ENCODE measurements at places on chromosomes 5 and 9.

DNA sequence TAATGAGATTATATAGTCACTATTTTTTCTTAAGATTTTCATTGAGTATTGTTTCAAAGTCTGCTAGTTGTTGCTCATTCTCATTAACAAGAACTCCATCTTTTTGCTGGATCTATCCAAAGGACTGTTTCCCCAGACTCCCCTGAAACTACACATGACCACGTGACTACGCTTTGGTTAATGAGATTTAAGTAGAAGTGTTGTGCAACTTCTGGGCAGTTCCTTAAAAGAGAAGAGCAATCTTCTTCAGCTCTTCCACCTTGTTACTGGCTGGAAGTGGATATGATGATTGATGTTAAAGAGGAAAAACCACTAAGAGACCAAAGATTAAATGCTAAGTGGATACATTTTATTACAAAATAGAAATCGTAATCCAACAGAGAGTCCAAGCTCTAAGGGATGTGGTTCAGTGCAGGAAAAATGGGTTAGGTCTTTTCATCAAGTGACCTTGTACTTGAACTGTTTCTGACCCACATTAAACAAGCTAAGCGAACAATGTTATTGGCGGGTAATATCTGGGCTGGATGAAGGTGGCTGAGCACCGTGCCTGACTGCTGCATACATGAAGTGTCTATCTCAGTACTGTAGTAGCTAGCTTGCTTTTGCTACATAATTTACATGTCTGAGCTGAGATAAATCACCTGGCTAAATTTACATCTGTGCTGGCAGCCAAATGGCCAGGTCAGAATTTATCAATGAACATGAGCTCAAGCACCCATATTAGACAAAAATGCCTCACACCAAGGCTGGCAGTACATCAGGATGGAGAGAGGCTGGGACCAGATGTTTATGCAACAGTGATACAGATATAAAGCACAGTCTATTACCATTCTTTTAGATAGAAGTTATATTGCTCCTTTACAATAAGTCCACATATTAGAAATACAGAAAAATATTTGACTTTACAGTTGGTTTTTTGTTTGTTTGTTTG, 7.5 kb upstream of the CTNNAL1 start:
- no peak for DNase-seq

- no peak for DNase-seq
These were observed 2.9 kb downstream of the NR2F1 start for GRCh38 chr5:93585767-93586385.

DNA sequence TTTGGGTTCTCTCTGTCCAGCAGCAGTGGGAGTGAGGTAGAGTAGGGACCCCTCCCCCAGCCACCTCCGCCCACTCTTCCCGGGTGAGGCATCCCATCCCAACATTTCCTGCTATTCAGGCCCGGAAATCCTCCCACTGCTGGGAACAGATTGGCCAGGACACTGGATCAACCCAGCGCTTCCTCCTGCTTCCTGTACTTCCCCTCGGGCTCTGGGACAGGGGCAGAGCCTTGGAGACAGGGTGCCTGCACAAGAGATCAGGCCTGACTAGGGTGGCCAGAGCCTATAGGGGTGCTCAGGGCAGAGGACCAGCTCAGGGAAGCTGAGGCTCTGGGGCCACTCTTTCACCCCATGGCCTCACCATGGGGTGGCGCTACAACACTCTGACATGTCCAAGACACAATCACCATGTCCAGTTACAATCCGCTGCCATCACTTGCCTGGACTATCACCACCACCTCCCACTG, 14.5 kb downstream of the SH2D3C start:
- peak; percentile 35 for DNase-seq

GRCh38 chr5:127571314-127572131, 54.1 kb downstream of the PRRC1 start:
- DNase-seq = no peak

- DNase-seq = no peak
These were observed 90.9 kb downstream of the THBS4 start for GRCh38 chr5:80125962-80126480.

- DNase-seq = no peak
These were observed 5.0 kb upstream of the PPP2R2B start for GRCh38 chr5:146883511-146883910.

- DNase-seq = no peak
These were observed 96.8 kb upstream of the MAP1B start for GRCh38 chr5:72010430-72010829.

- DNase-seq = no peak
These were observed 22.2 kb upstream of the CEP78 start for GRCh38 chr9:78213712-78214111.

DNA sequence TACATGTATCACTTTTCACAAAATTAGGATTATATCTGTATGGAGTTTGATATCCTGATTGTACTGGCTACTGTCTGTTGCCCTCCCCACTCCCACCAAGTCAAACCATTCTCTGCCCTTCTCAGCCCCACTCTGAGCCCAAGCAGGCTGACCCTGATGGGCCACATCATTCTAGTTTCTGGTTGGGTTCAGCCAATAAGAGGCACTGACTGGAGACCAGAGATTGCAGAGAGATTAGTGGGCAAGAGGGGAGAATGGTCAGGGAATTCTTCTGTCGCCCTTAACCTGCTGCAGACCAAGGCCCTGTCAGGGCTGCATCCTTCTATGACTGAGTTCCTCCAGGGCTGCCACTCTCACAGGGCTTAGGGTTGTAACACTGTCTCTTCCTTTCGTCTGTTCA, 2.7 kb downstream of the HSPB3 start:
- DNase-seq = no peak

GRCh38 chr5:164013077-164013670, 507.8 kb downstream of the MAT2B start:
- peak; percentile 75 for DNase-seq

DNA sequence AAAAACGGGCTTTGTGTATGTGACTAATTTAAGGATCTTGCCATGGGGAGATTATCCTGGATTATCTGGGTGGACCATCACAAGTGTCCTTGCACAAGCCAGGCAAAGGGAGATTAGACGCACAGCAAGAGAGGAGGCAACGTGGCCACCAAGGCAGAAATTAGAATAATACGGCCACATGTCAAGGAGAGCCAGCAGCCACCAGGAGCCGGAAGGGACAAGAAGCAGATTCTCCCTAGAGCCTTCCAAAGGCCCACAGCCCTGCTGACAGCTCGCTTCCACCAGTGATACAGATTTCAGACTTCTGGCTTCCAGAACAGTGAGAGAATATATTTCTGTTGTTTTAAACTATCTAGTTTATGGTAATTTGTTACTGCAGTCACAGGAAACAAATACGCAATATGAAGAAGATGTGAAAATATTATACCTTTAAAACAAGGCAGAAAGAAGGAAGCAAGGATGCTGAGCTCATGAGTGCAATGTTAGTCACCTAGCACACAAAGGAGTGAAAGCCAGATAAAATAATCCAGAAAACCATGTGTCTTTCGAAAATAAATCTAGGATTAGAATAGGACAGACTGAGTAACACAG, 28.7 kb upstream of the F2RL1 start:
- no peak for DNase-seq

DNA sequence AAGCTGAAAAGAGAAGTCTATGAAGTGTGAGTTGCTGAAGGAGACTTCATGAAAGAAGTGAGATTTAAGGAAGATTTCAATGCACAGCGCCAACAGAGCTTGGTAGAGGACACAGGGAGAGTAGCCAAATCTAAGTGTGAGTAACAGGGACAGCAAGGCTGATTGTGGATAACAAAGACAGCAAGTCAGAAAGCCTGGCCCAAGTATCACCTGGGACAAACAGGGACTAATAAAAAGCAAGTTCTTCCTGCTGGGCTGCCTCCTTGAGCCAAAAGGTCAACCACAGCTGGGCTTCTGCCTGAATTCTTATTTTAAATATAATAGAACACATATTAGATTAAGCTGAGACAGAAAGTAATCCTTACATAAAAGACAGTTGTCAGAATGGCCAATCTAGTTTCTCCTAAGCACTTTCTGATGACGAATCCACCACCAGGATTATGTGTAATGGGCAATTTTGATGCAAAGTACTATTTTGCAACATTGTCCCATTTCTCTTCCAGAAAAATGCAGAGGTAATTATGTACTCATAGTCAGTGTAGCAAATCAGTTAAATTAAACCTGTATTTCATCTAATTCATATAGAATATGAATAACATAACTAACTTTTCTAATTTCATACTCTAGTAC, 73.8 kb downstream of the MAPKAP1 start:
- DNase-seq = peak; percentile 22

DNA sequence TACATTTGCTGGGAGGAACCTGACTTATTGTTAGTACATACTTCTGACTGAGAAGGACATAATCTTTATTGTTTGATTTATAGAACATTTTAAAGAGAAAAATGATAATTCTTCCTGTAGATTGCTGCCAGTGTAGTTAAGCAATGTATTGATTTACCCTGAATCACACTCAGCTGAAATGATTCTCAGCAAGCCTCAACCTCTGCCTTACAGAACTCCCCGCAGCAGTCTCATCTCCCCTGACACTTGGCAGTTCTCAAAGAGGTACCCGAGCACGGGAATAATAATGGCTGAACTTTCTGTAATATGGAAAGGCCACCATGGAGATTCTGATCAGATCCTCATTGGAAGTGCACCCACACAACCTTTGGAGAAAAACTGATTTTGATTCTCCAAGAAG, 74.9 kb upstream of the RFX3 start:
- no peak for DNase-seq

GRCh38 chr5:120014535-120014934, 385.2 kb downstream of the FAM170A start:
- no peak for DNase-seq

DNA sequence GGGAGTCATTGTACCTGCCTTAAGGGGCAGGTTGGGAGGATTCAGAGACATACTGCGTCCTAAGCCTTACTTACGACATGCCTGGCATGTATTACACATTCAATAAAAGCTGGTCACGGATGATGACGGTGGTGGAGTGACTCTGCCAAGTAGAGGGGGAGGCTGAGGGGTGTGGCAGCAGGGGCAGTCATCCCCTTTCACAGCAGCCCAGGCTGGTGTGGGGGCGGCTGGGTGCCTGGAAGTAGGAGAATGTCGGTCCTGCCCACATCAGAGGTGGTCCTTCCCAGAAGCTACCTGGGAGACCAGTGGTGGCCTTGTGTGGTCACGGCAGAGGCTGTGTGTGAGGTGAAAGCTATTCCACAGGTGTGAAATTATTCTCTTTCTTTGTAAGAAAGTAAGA, 8.9 kb downstream of the ZBTB34 start:
- DNase-seq = no peak

DNA sequence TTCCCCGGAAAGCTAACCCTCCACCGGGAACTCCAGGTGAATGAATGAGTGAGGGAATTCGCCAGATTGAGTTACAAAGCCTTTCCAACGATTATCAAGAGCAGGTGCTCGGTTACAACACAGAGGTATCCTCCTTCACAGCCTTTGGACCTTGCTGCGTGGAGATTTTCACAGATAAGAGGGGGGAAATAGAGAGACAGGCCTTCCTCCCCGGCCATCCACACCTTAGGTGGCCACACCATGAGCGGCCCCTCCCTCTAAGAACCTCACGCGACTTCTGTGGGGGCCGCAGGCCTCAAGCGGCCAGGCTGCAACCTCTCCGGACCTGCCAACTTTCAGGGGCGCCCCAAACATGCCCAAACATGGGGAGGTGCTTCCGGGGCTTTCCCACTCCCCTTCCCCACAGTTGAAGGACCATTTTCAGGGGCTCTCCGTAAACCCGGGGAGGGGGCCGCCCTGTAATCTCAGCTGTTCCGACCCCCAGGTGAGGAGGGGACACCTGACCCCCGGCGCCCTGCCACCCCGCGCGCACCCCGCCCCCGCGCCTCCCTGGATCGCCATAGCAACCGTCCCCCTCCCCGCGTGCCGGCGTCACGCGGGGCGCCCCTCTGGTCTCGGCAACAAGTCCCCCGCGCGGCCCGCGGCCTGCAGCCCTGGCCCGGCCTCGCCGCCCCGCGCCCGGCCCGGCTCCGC, 603 bp downstream of the DENND1A start:
- DNase-seq = peak; percentile 5

DNA sequence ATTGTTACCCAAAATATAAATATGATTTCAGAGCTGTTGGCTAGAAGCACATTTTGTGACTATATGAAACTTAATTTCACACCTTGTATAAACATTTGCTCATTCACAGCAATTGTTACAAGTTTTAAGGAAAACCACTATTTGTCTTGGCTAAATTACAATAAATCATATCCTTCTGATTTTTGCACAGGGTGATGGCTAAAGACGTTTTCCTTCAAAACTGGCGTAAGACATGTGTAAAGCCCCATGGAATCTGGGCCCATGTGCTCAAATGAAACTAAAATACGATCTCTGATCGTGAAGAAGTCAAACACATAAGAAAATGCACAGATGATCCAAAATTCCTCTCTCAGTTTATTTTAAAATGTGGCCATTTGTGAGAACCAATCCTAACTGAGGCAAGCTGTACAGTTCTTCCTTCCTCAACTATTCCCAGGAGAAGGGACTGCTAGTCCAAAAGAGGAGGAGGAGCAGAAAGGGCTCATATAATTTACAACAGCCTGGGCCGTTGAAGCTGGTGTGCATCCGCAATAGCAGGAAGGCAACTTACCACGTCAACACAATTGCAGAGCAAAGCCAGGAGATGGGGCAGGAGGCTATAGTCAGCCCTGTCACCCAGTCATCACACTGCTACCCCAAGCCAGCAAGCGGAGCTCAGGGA, 98.4 kb downstream of the MED27 start:
- no peak for DNase-seq

- DNase-seq = no peak
These were observed 310.6 kb upstream of the MSX2 start for GRCh38 chr5:174413567-174414314.

DNA sequence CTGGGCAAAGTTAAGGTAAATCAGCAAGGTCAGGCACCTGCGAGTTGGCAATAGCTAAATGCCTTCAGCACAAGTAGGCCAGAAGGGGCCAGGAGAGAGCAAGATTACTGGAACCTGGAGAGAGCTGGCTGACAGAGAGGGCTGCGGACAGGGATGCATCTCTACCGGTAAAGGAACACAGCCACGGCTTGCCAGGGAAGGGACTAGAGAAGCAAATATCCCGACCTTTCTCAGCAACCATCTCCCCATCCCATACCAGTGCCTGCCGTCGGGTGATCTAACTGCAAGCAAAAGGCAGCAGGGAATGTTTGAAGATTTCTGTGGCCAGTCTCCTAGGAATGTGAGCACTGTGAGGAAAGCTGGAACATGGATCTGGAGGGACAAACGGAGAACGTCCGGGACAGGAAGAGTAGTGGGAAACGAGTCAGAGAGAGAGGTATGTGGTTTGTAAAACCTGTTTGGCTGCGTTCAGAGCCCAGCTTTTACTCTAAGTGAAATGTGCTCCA, 15.9 kb upstream of the ABLIM3 start:
- peak; percentile 76 for DNase-seq

All from Calu3 (cell line).